Stimulated activated CD4-positive, alpha-beta T cell treated with anti-CD3 and anti-CD28 coated beads, Interleukin-15, amount 100 ng/mL, for 24 hours (primary cell): ENCODE measurements at places on chromosomes 2 and 18.
A peak's percentile ranks its signal among the peaks of the same experiment; 100 is the strongest.

GRCh38 chr18:9763157-9763556 lies 55.1 kb downstream of the RAB31 start:
- no peak for DNase-seq

DNA sequence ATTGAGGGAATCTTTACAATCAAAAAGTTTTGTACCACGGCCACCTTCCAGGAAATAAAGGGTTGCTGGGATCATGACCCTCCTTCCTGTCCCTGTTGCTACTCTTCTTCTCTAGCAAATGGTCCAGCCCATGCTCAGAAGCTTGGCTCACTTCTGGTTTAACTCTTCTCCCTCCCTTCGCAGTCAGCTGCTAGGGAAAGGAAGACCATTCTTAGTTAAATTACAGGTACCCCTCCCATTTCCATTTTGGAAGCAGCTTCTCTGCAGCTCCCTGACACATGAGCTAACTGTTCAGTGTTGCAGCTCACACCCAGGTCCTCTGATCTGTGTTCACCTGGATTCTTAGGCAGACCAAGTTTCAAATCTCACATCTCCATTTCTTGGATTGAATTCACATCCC lies 100.3 kb downstream of the DOCK10 start:
- DNase-seq, result no peak

DNA sequence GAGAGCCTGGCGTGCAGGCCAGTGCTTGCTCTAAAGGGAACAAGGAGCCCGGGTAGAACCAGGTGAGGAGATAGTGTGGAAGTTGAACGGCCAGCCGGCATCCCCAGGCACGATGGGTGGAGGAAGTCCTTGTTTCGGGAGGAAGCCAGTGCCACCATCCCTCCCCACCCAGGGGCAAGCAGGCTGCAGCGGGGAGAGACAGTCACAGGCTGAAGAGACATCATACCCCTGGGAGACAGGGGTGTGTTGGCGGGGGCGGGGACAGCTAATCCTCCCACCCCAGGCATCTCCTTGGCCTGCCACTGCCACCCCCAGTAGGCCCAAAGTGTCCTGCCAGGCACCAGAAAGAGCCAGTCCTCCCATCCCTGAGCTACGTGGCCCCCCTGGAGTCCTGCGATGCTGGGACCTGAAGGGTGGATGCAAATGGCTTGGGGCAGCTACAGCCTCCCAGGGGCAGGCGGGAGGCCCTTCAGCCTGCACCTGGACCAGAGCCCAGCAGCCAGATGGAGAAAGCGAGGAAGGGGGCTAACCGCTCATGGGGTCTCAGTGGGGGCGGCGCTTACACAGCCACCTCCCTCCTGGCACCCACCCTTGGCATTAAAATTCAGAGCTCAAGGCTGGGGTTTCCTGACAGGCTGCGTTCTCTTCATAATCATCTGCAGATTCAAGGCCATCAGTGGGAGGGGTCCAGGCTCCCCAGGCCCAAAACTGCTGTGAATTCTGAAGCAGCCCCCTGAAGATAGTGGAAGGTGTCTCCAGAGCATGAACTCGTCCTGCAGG lies 14.8 kb upstream of the GPR55 start:
- DNase-seq, result no peak

DNA sequence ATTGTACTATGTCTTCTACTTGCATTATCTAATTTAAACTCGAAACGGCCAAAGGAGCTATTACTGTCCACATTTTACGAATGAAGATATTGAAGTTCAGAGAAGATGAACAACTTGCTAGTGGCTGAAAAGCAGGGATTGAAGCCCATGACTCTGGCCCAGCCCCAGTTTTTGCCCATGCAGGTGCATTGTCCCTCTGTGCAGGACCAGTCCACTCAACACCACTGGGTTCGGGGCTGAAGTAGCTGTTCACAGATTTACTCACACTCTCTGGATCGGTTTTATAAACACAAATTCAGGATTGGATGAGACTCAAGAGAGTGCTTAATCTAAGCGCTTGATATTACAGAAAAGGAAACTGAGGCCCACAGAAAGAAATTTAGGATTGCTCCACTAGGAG lies 1.4 kb upstream of the IHH start:
- DNase-seq, result no peak

DNA sequence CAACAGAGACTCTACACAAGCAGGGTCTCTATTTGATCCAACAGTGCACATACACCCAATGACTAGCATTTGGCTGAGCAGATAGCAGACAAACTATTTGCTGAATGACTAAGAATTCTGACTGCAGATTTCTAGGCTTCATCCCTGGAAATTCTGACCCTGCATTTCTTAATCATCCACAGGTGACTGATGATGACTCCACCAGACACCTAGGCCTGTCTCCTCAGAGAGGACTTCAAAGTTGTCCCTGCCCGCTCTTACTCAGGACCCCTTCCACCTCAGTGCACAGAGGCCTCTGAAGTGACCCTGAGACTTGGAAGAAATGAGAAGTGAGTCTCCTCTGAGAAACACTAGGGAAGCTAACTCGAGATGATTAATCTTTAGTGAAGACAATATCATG lies 51.3 kb downstream of the SEPTIN10 start:
- peak; percentile 14 for DNase-seq

DNA sequence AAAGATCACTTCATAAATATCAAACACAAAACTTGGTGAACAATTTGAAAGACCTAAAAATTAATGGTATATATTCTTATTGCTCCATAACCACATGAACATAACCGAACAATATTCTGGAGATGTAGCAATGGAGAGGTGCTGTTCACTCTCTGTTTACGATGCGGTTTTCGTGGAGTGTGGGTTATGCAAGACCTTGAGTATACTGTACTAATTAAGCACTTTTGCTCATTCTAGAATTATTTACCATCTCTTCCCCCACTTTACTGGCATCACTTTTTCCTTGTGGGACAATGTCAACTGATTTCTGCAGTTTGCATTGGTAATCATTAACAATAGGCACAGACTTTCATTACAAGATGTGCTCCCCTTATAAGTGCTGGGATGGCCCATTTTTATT lies 97.6 kb downstream of the RAPH1 start:
- DNase-seq, result no peak

GRCh38 chr2:230941202-230942180 lies 16.4 kb upstream of the GPR55 start:
- no peak for DNase-seq

DNA sequence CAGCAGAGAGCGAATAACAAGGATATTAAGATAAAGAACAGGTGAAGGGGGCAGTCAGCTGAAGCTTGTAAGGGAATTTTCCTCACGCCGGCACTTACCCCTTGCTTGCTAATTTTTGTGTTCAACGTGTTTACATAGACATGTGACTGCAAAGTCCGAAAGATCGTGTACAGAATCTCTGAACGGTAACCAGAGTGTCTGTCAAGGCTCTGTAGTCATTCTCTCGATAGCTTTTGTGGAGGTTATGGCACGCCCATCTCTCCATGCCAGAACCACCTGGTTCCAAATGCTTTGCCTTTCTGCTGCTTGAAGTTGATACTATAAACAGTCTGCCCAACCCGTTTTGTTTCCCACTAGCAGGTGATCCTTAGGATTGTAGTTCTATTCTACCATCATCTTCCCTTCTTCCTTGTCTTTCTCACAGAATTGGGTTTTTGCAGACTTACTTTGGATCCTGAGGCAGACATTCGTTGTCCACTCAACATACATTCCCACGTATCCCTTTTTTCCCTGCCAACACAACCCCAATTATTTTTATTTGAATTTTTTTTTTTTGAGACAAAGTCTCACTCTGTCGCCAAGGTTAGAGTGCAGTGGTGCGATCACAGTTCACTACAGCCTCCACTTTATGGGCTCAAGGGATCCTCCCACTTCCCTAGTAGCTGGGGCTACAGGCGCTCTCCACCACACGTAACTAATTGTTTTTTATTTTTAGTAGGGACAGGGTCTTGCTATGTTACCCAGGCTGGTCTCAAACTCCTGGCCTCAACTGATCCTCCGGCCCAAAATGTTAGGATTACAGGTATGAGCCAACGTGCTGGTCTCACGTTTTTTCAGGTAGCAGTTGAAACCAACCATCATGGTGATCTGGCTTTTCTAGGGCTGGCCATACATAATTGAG lies 1.3 kb upstream of the USP34 start:
- DNase-seq, result no peak

- no peak for DNase-seq
These were observed 6.1 kb upstream of the TMEM185B start for GRCh38 chr2:120229341-120229740.

DNA sequence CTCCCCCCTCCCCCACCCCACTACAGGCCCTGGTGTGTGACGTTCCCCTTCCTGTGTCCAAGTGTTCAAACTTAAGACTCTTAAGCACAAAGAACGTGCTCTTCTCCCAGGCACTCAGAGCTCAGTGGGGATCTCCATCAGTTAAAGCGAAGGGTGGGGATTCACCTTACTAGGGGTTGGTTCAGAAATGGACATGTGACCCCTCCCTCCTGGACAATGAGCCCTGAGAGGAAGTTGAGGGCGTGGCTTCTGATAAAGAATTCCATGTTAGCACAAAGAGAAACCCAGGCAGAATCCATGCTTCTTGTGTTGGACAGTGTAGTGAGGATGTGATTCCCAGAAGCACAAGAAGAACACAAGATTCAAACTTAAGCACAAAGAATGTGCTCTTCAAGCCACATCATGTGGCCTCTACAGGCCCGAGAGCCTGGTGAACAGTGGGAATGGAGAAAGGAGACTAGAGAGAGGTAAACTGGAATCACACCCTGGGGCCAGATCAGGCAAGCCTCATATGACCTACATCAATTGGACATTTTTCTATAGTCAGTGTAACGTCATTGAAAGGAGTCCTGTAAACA lies 78.1 kb upstream of the TTC39C start:
- DNase-seq, result no peak

DNA sequence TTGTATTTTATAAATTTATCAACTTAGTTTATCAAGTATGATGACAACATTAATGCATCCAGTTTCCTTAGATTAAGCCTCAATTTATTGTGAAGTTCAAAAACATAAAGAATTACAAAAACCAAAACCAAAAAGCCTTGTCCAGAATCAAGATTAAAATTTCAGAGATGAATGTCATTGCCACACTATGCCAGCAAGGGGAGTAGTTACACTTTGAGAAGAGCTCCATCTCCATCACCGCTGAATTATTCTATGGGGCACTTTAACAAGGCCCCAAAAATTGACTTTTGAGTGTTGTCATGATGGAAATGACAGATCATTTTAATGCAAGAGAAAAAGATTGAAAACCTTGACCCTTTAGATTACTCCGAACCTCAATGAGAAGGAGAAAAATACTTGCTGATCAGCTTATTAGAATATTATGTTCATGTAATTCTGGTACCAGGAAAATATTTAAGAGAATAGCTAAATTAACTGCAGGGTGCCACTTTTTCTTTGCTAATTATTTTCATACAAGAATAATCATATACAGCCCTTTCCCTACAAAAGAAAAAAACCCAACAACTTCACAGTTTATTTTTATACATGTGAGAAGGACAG lies 152.5 kb upstream of the AQP4 start:
- no peak for DNase-seq

- no peak for DNase-seq
These were observed 27.0 kb upstream of the MTX2 start for GRCh38 chr2:176242276-176242675.

DNA sequence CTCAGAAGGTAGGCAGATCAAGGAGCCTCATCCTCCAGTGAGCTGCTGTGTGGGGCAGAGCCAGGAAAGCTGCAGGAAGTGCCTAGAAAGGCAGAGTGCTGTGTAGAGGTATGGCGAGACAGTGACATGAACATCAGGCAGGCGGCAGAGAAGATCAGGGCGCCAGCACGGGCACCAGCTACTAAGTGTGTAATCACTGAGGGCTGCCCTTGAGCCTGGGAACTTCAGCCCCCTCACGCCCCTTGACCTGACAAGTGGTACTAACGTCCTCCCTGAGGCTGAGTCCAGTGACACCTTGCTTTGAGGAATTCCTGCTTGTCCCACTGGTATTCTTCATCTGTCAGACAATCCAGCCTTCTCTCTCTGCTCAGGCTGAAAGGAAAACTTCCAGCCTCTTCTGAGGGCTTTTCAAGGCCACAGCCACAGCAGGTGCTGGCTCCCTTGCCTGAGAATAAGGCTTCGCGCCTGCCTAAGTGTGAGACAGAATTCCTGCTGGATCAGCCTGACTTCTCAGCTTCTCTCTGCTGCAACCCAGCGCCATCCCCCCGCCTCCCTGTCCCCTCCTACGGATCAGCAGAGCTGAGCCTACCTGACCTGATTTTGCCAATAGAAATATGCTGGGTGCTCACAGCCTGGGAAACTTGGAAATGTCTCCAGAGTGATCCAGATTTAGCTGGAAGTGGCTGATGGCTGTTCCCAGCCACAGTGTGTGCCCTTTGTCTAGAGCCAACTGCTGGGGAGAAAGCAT lies 148.0 kb downstream of the SMAD7 start:
- no peak for DNase-seq

GRCh38 chr18:3457261-3457724 lies 7.3 kb downstream of the TGIF1 start:
- DNase-seq, result no peak

GRCh38 chr18:50848061-50848551 lies 28.3 kb upstream of the MRO start:
- DNase-seq, result no peak

DNA sequence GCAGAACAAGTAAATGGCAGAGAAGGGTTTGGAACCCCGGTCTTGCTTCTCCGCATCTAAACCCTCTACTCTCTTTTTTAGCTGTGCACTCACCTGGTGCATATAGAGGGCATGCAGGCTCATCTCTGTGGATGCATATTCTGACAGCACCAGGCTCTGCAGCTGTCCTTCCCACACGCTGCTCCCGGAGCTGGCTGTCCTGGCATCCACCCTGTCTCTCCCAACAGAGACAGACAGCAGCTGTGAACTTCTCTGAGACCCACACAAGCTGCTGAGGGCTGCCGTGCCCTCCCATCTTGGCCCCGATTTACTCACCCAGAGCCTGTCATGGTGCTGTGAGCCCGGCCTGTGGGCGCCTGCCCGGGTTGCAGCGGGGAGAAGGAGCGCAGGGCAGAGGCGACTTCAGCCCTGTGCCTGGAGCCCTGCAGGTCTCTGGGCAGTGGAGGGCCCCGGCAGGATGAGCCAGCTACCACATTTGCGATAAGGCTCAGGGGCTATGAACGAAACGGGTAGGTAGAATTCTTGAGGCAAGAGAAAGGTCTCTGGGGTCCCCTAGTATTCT lies 3.3 kb upstream of the ABCB6 start:
- DNase-seq, result no peak

DNA sequence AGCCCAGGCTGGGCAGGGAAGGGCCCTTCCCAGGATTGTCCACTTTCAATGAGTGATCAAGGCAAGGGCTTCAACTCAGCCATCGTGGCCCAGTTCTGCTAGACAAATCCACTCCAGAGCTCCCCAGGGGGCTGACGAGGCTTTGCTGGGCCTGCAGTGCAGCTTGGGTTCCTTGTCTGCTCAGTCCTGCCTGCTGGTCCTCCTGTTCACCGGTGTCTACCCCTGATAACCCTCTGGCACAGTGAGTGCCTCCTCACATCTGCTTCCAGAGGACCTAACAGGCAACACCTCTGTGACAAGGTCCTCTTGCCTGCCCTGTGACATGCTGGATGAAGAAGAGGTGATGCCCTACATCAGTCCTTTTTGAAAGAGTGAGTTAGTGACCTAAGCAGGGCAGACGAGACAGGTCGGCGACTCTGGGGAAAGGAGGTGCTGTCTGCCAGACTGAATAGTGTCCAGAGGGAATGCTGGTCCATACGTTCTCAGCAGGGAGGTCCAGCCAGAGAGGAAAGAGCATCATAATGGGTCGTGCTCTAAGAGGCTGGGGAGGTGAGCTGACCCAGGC lies 20.9 kb upstream of the KCNF1 start:
- no peak for DNase-seq

- DNase-seq, result peak; percentile 60
These were observed 950 bp downstream of the KLHL30 start for GRCh38 chr2:238139196-238140039.

GRCh38 chr2:8219631-8220355 lies 462.1 kb upstream of the ID2 start:
- no peak for DNase-seq
